ENCODE measurements at places on chromosomes 7 and 10.

GRCh38 chr7:148014541-148014940 is 576.0 kb upstream of the C7orf33 start:
- peak; percentile 29 for DNase-seq

DNA sequence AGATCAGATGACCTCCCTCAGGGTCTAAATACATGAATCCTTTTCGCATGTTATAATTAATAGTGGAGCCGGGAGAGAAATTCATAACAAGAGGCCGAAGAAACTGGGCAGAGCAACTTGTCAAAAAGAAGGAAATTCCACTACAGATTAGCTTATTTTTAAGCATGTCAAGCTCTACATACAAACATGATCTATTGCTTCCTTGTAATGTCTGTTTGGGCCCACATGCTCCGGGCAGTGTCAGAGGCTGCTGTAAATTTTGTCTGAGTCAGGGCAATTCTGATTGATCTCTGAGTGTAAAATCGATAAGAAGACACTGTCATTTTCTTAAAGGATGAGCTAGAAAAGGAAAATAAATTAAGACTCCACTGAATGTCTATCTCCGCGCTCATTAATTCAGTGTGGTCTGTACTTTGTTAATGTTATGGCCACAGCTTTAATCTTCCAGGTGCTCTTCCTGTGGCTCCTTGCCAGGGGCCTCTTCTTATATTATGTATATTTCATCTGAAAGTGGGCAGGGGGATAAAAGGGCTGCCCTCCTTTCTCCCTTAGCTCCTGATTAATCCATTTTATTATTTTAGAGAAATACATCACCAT is 194.1 kb upstream of the SP8 start:
- no peak for DNase-seq

- no peak for DNase-seq
Measured at GRCh38 chr10:74096777-74097176, 53.9 kb downstream of the AP3M1 start.

DNA sequence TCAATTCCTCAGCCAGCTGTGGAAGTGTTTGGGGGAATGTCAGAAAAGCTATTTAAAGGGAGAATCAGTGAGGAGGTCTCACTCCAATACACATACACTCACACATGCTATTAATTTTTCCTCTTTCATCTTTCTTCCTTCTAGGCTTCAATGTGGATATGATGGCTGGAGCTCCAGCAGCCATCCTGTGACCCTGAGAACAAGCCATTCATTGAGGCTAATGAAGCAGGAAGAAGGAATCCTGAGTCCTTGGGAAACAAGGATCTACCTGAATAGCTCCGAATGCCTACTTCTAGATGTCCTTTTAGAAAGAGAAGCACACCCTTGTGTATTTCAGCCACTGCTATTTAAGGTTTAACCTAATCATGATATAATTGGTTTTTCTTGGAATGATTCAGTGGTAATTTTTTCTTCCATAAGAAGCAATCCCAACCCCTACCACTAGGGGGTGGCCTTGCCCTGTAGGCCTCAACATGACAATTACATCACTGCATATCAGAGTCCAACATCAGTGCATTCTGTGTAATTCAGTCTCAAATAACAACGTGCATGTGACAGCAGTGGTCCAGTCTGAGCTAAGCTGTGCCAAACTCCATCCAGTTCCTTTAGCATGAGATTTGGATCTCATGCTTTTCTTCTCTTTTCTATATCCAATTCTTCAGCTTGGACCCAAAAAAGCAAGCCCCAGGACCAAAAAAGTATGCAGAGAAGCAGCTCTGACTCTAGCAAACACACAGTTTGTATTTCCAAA is 85.3 kb upstream of the ANKRD1 start:
- DNase-seq = peak; percentile 53

- no peak for DNase-seq
Measured at GRCh38 chr7:157707983-157708918, 371.4 kb downstream of the DNAJB6 start.

DNA sequence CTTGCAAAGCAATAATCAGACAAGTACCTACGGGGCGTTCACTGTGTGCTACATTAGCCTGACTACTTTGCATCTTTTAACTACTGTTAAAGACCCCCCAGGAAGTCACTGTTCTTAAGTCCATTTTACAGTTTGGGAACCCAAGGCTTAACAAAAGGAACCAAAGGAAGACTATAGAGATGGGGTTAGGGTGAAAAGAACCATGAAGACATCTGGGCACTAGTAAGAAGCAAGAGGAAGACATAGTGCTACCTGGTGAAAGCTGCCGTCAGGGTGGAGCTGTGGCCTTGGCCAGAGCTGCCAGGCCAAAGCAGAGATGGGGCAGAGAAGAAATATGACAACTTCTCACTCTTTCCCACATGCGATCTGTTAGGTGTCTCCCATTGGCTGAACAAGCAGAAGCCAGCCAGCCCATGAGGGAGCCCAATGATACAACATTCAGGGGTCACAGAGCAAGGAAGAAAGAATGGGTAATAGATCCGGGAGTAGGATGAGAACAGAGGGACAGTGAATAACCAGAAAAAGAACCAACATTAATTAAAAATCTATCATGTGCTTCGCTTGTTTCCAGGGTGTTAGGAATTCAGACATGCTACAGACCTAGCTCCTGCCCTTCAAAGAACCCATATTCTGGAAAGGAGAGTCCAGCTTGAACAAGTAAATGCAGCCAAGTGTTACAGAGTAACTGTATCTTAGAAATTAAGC is 85.4 kb downstream of the ARID5B start:
- DNase-seq = no peak

GRCh38 chr7:45980181-45980905 is 59.3 kb upstream of the IGFBP3 start:
- no peak for DNase-seq

DNA sequence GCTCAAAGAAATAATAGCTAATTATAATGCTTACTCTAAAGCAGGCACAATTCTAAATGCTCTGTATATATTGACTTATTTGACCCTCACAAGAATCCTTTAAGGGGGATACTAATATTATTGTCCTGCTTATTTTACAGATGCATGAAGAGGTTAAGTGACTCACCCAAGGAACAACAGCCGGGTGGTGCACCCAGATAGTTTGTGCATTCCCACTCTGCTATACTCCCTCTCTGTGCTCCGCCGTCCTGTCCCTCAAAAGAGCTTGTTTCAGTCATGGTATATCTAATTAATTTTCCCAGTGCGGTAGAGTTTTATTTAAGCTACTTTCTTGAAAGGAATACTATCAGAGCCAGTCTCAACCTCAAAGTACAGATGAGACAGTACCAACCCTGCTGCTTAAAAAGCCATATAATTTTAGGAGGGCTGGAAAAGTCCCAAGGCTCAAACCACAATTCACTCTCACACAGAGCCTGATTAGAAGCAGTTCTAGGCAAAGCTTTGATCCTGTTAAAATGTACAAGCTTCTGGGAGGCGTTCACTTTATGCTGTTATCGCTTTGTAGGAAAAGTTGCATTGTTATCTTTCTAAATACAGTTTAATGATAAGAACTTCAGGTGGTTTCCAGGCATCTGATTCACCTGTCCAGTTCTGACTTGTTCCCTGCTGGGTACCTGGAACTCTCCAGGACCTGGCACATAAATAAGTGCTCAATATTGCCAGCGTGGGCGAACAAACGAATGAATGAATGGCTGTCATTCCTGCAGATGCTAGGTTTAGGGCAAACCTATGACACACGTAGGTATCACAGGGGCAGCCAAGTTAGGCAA is 261.5 kb upstream of the KLF14 start:
- DNase-seq = no peak

DNA sequence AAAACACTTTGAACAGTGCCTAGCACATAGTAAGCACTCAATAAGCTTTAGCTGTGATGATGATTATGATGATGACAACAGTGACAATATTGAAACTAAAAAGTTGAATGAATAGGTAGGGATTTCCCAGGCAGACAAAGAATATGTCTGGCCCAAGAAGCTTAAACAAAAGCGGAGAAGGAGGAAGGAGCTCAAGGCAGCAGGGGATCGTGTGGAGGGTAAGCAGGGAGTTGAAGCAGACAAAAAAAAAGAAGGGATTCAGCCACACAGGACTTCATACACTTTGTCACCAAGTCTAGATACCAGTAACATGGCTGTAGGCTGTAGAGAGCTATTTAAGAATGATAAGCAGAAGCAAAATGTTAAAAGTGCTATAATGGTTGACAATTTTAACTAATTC is 144.0 kb downstream of the CALN1 start:
- no peak for DNase-seq

- no peak for DNase-seq
Measured at GRCh38 chr10:23417254-23417653, 21.6 kb upstream of the OTUD1 start.

- no peak for DNase-seq
Measured at GRCh38 chr10:86102451-86102850, 264.1 kb downstream of the GRID1 start.

- no peak for DNase-seq
Measured at GRCh38 chr10:129728905-129729795, 234.9 kb downstream of the EBF3 start.

GRCh38 chr10:93352638-93353383 is 129.3 kb downstream of the MYOF start:
- peak; percentile 57 for DNase-seq

GRCh38 chr10:12841826-12842225 is 159.7 kb downstream of the CCDC3 start:
- DNase-seq = no peak

- DNase-seq = no peak
Measured at GRCh38 chr10:96387601-96388000, 28.8 kb upstream of the OPALIN start.

DNA sequence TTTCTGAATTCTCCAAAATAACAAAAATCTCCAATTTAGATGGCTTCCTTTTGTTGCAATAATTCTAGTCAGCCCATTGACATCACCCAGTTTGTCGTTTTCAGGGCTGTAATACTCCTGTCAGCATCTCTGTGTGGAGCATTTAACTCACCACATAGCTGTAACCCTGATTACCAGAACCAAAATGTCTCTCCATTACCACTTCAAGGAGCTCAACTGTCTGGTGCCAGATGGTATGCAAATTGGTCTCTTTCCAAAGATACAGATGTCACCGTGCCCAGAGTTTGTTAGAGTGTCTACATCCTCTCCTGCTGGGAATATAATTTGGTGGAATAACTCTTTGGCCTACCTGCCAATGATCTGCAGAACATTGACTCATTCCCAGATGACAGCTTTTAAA is 350.3 kb upstream of the POT1 start:
- DNase-seq = peak; percentile 24

GRCh38 chr7:17558558-17559332 is 260.3 kb downstream of the AHR start:
- DNase-seq = no peak

GRCh38 chr10:6520138-6520537 is 59.9 kb downstream of the PRKCQ start:
- DNase-seq = no peak

DNA sequence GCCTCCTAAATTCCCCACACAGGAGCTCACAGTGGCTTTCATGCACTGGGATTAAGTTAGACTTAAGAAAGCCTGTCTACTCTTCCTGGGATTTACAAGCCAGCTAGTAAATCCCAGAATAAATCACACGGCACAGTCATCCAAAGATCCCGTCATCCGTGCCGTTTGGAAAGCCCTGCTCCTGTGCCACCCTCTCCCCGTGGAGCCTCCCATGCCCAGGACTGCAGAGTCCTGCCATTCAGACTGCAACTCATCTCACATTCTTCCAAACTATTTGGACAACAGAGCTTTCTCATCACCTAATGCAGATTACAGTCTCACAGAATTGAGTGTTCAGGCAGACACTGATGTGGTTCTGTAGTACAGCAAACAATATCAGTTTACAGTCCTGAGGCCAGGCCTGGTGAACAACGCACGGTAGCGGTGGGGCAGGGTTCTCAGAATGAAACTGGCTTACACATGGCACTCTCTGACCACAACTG is 166.5 kb downstream of the EGFR start:
- DNase-seq = no peak

DNA sequence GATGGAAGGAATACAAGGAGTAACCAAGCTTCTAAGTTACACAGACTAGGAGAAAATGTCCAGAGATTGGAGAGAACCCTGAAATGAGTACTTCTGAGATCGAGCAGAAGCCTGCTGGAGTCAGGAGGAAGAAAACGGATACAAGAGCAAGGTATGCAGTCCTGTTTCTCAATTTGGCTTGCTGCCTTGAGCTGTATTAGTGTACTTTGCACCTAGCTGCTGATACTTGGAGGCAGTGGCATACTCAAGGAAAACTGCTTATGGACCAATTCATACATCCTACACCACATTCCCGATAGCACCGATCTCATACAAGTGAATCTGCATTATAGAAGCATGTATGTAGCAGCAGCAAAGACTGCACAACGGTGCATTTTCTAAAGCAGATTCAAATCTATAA is 14.4 kb downstream of the PIP4K2A start:
- DNase-seq = no peak

- no peak for DNase-seq
Measured at GRCh38 chr10:102868911-102869257, 386 bp upstream of the AS3MT start.

- DNase-seq = no peak
Measured at GRCh38 chr10:86613905-86614304, 40.4 kb upstream of the OPN4 start.

GRCh38 chr7:140439359-140439758 is 35.5 kb downstream of the RAB19 start:
- DNase-seq = no peak

DNA sequence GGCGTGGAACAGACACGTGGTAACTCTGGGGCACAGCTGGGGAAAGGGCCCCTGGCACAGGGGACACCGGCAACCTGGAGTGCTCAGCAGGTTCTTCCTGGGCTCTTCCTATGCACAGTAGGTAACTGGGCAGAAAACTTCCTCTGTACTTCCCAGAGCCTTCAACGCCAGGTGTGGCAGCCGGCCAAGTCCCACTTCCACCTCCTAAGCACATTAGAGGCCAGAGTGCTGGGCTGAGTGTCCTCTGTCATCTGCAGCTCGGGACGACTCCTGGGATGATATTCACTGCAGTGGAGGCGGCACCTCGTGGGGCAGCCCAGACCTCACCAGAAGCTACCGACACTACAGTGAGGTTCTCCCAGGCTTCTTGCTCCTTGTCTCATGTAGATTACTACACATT is 114.5 kb downstream of the LARP4B start:
- no peak for DNase-seq

DNA sequence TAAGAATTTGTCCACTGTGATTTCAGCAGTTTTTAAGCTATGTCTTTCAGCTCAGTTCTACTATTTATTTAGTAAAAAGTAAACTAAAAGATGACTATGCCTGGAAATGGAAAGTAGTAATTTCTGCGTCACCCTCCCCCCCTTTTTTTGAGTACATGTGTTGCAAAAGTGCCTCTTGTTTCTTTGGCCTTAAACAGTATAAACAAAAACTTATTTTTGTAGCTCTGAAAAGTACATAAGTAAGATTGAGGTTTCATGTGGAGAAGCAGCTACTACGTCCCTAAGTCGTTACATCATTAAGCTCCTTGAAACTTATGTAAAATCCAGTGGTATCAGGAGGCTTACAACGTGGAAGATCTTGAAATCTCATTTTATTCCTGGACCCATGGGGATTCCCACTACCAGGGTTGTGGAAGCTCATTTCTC is 46.3 kb upstream of the HBP1 start:
- DNase-seq = no peak

All from NCI-H1417 (cell line).